ENCODE measurements at places on chromosomes 5 and 9.

DNA sequence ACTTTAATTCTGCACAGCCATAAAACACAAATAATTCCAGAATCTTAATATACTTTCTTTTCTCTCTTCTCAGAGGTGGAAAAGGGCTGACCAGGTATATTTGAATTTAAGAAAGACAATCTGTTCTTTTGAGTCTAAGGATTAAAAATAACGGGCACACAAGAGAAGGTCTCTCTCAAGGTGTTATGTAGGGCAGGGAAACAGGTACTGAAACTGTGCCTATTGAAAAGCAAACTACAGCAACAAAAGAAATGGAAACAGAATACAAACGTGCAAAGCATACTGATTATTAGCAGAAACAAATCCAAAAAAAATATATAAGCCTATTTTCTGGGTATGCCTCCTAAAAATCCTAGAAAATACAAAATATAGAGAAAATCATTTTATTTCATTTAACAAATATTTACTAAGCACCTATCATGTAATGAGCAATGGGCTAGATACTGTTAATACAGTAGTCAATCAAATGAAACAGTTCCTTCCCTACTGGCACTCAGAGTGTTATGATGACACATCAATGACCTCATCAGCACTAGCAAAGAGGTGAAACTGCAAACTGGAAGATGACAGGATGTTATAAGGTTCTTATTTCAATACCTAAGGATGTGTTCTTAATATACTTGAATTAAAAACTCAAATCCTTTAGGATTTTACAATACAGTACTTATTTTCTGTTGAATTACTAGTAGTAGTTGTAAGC lies 87.7 kb downstream of the AUH start:
- DNase-seq: no peak

- DNase-seq: no peak
These were observed 912.3 kb upstream of the WWC1 start for GRCh38 chr5:167378894-167379723.

DNA sequence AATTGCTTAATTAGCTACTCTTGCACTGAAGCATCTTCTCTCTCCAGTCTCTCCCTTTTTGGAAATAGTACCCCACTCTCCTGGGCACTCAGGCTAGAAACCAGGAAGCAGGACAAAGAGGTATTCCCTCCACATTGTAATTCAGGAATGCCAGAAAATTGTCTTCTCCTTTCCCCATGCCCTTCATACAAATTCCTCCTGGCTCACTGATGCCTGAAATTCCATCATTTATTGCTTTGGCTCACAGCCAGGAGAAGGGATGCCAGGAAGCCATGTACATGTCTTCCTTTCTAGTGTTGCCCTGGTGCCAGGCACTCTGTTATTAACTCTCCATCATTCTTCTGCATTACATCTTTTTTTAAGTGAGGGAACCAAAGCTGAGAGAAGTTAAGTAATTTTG lies 716.5 kb upstream of the C9orf72 start:
- DNase-seq: no peak

GRCh38 chr9:37372839-37373238 lies 49.7 kb upstream of the GRHPR start:
- no peak for DNase-seq

DNA sequence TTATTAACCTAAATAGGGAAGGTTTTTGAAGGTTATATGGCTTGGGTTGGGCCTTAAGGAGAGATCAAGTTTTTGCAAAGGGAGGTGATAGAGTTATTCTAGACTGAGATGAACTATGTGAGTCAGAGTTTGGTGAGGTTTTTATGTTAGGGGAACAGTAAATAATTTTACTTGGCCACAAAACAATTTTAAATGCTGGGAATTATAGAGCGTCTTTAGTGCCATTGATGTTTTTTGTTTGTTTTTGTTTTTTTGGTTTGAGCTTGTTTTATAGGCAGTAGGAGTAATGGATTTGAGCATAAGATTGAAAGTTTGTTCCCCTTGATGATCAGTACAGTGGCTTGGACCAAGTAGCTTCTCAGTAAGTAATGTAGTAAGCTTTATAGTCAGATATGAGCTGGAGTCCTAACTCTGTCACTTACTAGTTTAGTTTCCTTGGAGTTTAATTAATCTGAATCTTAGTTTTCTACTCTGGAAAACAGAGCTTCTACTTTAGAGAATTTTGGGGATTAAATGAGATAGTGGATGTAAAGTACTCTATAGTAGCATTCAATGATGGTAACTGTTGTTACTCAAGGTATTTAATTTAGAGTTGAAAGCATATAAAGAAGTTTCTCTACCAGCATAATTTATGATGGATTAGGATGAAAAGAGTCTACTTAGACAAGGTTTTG lies 2.9 kb downstream of the NAA35 start:
- no peak for DNase-seq

All from NCI-H2107 (cell line).